ENCODE measurements at places on chromosomes 2 and 18.

GRCh38 chr2:29561181-29561580, 360.2 kb downstream of the ALK start:
- DNase-seq, result no peak

GRCh38 chr2:172276961-172277360, 150.4 kb upstream of the ITGA6 start:
- DNase-seq, result no peak

GRCh38 chr18:44857744-44858491, 177.2 kb downstream of the SETBP1 start:
- no peak for DNase-seq

DNA sequence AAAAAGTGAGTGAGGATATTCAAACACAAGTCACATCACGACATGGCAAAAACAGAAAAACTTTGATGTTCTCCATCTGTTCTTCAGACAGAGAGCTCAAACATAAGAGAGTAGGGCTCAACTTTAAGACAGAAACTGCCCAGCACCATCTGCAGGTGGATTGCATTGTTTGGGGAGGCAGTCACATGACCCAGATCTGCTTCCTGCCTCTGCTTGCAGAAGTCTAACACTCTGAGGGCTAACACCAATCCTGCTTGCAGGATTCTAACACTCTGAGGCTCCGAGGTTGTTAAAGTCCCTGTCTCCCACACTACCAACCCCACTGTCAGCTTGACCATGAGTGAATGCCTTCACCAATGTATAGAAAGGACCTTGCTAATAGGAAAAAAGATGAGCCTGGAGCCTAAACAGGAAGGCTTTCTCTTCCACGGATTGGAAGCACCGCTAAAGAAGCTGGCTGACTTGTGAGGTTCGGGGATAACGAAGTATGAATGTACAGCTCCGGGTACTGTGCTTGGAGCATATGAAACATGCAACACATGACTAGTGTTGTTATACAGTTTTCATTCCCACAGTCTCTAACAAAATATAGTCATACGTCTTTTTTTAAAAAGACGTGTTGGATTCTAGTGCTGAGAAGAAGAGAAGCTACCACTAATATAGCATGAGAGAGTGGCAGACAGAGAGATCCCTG, 176.6 kb upstream of the CREB1 start:
- DNase-seq, result no peak

GRCh38 chr2:130828461-130828860, 8.3 kb upstream of the ARHGEF4 start:
- no peak for DNase-seq

DNA sequence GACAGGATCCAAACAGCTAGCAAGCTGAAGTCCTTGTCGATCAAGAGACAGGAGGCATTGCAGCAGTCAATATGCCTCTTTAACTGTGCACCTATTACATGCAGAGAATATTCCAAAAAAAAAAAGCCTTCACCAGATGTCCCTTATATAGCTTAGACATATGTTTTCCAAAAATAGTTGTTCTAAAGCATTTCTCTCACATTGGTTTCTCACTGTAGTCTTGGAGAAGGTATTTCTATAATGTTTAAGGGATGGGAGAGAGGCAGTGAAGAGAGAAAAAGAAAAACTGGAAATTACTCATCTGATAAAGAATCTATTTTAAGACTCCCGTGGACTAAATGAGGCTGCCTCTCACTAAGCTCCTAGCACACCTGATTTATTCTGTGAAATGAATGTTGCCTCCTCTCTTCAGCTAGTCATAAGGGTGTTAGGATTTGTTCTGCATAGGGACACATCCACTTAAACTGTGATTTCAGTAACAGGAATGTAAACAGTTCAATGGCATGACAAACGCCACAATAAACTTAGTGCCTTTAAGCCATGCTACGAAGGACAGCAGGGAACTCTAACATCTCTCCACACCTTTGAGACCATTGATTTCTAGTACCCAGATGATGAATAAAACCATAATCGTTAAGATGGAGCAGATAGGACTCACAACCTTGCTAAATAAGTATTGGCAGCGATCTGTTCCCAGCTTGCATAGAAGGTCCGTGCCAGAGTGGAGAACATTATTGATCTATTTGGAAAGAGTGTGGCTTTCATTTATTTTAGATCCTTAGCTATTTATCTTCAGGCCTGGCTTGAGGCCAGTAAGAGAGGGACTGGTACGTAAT, 98.6 kb upstream of the NCK2 start:
- no peak for DNase-seq

- DNase-seq, result no peak
Measured at GRCh38 chr2:102597788-102598187, 21.6 kb upstream of the SLC9A2 start.

- DNase-seq, result no peak
Measured at GRCh38 chr2:152743002-152743401, 24.6 kb downstream of the ARL6IP6 start.

DNA sequence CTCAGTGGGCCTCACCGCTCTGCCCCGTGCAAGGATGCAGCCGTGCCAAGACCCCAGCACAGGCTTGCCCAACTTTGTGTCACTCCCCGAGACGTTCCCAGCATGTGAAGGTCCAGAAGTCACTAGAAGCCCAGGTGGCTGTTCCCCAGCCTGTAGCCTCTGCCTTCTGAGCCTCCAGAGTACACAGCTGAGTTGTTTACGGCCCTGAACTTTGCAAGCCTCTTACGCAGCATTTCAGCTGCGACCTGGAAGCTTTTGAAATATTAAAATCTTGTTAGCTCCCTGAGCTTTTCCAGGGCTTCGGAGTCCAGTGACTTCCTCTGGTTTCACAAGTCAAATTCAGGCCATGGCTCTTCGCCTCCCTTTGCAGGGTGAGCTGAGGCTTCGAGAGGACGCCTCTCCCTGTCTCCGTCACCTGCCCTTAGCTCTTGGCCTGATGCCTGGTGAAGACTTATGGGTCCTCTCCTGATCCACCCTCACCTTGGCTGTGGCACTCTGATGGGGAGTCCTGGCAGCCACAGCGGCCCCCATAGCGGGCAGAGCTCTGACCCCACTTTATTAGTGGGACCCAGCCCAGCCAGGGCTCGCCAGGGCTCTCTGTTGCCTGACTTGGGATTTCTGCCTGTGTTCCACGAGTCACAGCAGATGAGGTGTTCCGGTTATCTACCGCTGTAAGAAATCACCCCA, 76.5 kb upstream of the HPCAL1 start:
- DNase-seq, result no peak

- DNase-seq, result no peak
Measured at GRCh38 chr2:176445956-176446355, 176.7 kb downstream of the MTX2 start.

GRCh38 chr2:168793596-168793995, 8.8 kb upstream of the NOSTRIN start:
- DNase-seq, result no peak

DNA sequence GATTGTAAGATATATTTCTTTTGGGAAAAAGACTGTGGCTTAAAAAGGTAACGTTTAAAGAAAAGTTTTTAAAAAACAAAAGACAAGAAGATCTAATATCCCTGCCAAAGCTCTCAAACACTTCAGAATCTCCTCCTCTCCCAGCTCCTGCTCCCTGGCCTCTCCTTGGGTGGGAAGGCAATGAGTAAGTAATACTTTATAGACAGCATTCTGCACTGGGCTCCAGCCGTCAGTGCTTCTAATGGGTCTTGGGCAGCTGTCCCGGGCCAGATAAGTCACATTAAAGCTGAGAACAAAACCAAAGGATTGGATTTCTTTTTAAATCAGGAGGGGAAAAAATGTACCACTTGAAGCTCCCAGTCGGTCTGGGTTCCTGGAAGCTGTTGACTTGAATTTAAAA, 133.7 kb downstream of the ALPK2 start:
- DNase-seq, result no peak

DNA sequence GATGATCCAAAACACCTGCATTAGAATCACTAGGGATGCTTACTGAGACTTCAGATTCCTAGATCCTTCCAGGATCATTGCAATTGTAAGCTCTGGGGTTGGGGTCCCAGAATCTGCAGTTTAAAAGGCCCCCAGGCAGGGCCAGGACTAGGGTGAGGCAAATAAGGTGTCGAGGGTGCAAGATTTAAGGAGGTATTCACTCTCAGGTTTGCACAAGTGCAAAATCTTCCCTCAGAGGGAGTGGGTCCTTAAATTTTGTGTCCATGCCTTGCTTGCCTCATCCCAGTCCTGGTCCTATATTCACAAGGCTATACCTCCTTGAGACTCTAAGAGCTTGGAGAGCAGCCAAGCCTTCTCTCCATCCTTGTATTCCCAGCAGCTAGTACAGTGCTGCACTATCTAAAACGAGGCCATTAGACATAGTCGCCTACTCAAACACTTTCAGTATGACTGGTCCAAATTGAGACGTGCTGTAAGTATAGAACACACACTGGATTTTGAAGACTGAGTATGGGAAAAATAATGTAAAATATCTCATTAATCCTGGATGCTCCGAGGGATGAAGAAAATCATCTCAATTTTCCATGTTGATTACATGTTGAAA, 31.6 kb upstream of the MREG start:
- DNase-seq, result no peak

DNA sequence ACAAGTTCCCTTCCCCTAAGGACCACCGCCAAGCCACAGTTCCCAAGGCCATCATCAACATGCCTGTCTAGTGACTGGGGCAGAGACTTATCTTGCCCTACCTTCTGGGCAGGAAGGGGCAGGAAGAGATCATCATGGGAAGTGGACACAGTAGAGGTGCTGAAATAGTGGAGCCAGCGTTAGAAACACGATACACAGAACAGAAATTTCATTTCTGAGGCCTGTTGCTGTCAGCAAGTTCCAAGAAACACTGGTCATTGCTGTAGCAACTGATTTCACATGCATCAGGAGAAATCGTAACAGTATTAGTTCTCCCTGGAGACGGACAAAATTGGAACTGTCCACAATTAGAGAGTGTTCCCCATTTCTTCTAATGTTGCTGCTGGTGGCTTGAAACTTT, 83.0 kb downstream of the COLEC12 start:
- DNase-seq, result no peak

- no peak for DNase-seq
Measured at GRCh38 chr2:208415897-208416296, 9.3 kb downstream of the PTH2R start.

DNA sequence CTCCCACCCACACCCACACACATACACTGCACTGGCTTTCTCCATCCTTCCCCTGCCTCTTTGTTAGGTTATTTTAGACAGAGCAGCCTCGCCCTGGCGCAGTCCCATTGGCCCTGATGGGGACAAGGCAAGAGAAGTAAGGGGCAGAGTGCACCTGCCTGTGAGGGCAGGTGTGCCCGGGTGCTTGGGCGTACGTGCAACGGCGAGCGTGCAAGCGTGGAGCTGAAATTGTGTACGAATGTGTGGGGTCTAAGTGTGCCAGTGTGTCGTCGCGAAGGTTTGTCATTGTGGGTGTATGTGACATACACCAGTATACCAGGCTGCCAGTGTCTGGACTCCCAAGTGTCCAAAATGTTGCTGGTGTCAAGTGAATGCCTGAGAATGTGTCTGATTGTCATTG, 544 bp downstream of the LRATD1 start:
- DNase-seq, result no peak

DNA sequence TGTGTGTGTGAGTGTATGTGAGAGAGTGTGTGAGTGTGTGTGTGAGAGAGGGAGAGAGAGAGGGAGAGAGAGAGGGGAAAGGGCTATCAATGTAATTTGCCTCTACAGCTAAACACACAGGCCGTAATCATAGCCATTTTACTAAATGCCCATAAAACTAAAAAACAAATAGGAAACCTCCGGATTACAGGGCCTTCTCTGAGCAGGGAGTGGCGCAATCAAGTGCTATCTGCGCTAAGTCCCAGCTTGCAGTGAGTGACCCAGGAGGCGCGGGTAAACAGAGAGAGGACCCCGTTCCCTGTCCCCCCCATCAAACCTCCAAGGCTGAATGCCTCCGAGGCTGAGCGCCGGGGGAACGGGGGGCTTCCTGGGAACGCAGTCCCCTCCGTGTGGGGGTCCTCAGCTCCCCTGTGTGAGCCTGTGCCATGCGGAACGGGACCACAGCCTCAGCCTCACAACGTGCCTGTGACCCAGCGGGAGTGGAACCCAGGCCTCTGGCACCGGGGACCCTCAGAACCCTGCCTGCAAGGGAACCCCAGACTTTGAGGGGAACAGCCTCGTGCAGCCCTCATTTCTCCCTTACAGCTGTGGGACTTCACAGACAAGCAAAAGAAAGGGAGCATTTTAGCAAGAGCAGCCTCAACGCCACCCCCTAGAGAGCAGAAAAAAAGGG, 54.7 kb upstream of the ID2 start:
- no peak for DNase-seq

- DNase-seq, result peak; percentile 66
Measured at GRCh38 chr2:240557808-240558207, at the start of gene ANKMY1. Gene ANKMY1 (minus strand): TSS chr2:240557988. CDS start chr2:240557335, 653 bp downstream.

- no peak for DNase-seq
Measured at GRCh38 chr18:5851998-5852397, 43.3 kb downstream of the TMEM200C start.

- no peak for DNase-seq
Measured at GRCh38 chr2:198044777-198045176, 240.4 kb downstream of the PLCL1 start.

DNA sequence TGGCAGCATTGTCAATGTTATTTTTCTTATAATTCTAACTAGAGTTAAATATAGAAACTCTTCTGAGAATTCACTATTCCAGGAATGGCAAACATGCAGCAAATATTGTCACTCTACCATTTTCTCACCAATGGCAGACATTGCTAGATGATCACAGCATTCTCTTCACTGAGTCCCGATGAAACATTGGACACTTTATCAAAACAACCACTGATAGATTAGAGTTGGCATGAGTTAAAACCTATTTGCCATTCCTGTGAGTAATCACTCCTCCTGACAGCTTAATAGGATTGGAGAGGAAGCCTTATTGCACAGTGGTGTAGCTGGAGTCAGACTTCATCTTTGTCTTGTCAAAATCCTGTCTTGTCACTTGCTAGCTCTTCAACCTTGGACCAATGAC, 163.9 kb upstream of the THUMPD2 start:
- no peak for DNase-seq

DNA sequence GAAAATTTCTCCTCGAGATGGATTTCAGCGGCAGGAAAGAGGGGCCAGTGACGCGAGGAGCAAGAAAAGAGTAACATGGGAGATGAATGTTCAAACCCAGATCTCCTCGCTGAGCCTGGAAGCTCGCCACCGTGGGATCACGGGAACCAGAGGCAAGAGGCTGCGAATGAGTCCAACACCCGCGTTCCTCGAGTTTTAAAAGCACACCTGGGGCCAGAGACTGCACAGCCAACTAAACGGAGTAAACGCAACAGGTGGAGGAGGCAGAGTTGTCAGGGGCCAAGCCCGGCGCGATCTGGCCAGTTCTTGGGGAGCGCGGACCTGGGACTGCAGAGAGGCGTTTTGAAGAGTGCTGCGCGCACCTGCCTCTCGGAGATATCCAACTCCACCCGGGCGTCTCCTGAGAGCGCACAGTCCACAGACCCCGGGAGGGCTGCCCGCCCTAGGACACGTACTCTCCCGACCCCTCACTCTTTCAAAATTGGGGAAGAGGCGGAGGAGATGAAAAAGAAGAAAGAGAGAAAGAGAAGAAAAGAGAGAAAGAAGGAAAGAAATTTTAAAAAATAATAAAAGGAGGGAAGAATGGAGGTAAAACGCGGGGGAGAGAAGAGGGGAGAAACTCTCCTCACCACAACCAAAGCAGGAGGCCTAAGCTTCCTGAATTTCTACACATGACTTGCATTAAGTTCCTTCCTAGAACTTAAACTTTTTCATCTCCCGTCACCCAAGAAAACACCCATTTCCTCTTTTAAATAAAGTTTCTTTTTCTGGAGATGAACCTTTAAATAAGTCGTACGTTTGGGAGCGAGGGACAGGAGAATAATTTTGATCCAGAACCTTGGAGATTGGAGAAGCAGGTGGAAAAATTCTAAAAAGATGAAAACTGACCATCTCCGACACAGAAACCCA, 5.3 kb upstream of the PAX3 start:
- no peak for DNase-seq
